ELR (cell line): ENCODE measurements at places on chromosomes 12 and 14.

- DNase-seq: peak; percentile 61
These were observed 4.6 kb upstream of the SEC23A start for GRCh38 chr14:39107591-39107996.

DNA sequence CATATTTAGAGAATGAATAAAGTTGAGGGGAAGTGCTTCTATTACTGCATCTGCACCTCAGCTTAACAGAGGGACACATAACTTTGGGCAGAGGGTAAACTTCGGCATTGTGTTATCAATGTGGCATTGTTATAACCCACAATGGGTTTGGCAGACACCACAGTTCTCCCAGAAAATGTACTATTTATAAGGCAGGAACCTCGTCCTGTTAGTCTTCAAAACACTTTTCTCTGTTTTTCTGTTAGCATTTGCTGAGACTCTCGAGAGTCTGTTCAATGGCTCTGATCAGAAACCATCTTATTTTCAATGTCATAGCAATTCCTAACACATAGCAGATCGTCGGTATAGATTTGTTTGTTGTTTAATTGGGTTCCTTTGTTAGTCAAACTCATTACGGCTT lies 13.9 kb downstream of the PPP1R36 start:
- no peak for DNase-seq

DNA sequence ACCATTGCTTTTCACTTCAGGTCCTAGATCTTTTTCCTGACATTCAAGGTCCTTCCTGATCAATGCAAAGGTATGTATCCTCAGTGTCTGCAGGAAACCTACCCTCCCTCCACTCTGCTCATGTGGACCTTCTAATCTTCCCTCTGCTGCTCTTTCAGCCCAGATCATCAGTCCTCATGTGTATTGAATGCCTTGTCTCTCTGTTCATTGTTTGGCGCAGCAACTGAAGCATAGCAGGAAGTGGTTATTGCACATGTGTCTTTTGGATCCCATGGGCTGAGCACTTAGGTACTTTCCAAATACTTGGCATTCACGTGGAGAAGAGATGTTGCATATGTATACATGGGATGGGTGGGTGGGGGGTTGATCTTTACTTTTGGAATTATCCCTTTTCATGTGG lies 4.3 kb upstream of the NIN start:
- DNase-seq: peak; percentile 54

DNA sequence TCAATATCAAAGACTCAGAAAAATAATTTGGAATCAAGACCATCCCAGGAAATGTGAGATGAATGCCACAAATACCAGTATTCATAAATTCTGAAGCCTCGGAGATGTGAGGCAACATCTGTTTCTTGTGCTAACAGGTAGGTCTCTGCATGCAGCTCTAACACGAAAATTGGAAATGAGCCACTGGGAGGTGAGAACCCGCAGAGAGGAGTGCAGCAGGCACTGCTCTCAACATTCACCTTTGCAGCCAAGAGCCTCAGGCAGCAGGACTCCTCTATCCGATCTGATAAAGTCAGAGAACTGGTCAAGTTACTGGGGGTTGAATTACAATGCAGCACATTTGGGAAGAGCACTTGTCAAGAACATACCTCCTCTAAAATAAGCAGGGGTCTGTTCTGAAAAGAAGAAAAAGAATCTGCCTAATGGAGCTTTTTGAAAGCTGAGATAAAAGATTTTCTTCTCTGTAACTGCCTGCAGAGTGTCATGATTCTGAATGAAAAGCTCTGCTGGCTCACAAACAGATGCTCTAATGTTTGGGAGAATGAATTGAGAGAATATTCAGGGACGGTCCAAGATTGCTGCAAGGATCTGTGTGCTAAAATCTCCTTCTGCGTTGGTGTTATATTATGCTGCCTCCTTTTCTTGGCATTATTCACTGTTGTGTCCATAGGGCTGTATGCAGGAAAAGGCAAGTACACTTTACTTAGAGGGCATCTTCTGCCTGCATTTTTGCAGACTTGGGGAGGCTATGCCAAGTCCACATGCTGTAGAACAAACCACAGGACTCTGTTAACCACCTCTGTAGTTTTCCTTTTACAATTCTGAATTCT lies 209.6 kb upstream of the KRR1 start:
- DNase-seq: no peak

DNA sequence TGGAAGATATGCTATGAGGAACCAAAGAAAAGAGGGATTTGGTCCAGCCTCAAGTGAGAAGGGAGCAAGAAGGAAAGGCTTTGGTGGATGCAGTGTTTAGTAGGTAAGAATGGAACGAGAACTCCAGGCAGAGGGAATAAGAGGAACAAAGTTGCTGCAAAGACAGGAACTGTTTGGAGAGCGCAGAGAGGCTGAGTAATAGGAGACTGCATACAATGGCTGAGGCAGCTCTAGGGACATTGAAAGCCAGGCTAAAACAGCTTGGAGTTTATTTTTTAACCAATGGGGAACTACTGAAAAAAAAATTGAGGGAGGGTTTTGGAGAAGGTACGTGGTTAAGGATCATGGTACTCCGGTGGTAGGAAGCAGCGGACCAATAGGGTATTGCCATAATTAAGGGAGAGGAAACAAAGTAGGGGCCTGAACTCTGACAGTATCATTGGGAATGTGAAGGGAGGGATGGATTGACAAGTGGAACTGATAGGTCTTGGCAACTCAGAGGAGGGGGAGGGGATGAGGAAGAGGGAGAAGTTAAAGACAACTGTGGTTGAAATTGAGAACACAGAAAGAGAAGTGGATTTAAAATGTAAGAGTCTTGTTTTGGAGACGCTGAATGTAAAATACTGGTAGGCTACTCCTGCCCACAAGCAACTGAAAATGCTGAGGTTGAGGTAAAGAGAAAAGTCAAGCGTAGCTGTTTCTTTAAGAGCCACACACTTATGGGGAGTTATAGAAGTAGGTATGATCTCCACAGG lies 4.8 kb downstream of the ASCL4 start:
- DNase-seq: no peak

GRCh38 chr14:77544571-77544970 lies 46.0 kb upstream of the ISM2 start:
- no peak for DNase-seq

- DNase-seq: no peak
These were observed 43.6 kb upstream of the PPP2R5C start for GRCh38 chr14:101717663-101718490.

GRCh38 chr14:35877276-35877675 lies 51.1 kb downstream of the BRMS1L start:
- no peak for DNase-seq

DNA sequence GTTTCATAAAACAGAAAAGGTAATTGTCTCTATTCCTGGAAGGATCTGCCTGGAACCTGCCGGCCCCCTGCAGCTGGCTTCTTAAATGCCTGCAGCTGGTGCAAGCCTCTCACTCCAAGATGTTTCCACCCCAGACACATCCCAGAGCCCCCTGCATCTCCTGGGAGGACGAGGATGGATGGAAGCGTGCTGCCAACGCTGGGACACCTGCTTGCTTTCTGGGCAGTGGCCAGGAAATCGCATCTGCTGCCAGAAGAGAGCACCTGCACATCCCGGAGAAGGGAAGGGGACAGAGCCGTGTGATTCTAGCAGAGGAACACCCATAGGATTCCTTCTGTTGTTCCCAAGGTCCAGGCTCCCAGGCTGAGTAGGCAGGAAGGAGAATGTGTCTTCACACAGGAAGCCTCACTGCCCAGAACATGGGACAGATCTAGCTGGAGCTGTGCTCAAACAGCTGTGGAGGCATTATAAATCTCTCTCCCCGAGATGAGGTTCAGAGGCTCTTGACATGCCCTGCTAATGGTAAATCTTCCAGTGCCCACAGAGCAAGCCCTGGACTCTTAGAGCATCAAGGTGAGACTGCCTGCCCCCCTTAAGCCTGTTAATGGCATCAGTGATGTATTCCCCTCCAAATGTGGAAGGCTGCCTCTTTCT lies 138.8 kb upstream of the MAP1LC3B2 start:
- DNase-seq: no peak

DNA sequence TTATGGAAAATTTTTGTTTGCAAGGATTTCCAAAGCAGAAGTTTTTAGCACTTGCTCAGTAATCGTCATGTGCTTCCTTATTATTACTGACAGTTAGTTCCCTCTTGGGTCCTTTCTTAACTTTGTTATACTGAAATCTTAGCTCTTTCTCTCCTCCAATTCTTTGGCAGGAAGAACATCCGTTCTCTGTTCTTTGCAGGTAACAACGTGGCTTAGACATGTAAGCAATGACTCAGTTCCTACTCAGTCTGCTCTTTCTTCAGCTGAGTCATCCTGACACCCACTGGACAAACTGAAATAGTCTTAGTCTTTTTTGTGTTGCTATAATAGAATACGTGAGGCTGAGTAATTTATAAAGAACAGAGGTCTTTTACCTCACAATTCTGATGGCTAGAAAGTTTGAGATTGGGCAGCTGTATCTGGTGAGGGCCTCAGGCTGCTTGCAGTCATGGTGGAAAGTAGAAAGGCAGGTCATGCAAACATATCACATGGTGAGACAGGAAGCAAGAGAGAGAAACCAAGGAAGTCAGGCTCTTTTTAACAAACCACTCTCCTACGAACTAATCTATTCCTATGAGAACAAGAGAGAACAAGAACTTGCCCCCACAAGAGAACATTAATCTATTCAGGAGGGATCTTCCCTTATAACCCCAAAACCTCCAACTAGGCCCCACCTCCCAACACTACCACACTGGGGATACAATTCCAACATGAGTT lies 49.2 kb downstream of the TESPA1 start:
- peak; percentile 93 for DNase-seq

DNA sequence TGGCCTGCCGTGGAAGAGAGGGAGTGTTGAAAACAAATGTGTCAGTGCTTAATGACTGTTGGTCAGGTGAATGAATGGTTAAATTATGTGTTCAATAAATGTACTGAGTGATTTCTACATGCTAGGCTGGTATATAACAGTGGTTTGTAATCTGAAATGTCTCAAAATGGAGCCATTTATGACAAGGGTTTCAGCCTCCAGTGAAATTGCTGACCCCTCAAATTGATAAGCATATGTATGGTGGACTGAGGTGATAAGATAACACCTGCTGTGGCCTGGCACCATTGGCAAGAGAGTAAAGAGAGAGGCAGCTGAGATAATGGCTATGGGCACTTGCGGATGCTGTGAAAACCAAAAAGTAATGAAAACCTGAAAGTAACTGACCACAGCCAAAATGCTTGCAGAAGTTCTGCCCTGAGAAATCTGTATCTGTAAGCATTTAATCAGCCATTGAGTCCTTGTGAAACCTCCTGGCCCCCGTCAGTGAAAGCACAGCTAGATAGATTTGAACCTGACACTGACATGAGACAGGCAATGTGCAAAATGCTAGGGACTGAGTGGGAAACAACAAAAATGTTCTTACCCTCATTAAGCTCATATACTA lies 1.4 kb upstream of the BCAT1 start:
- DNase-seq: no peak

DNA sequence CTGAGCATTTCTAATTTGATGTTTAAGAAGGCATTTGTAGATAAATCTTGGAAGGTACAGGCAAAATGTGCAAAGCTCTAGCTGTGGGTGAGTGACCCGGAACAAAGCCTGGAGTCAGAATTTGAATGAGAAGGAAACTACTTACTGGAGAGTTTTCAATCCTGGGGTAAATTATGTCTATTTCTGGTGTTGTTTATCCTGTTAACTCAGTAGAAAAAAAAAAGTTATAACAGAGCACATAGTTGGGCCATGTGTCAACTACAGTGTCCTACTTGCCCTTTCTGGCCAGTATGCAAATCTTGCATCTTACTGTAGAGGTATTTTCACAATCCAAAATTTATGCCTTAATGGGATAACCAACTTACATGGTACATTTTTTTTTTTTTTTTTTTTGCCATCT lies 182.3 kb downstream of the SYNE2 start:
- DNase-seq: peak; percentile 43

- peak; percentile 74 for DNase-seq
These were observed 27.7 kb downstream of the CLMN start for GRCh38 chr14:95291859-95292542.

DNA sequence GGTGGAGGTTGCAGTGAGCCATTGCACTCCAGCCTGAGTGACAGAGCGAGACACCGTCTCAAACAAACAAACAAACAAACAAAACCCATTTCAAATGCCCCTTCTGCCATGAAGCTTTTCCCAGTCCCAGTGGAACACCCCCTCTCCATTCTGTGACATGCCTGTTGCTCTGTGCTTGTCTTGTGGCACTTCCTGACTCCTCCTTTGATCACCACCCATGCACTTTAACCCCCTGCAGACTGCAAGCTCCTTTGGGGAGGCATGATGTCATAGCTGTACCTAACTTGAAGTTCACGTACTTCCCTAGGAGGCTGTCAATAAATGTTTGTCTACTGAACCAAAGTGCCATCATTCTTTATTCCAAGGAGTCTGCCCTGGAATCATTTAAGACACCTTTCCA lies 64.7 kb downstream of the TMCC3 start:
- DNase-seq: no peak

GRCh38 chr12:119728444-119728745 lies 60.5 kb downstream of the PRKAB1 start:
- DNase-seq: no peak

DNA sequence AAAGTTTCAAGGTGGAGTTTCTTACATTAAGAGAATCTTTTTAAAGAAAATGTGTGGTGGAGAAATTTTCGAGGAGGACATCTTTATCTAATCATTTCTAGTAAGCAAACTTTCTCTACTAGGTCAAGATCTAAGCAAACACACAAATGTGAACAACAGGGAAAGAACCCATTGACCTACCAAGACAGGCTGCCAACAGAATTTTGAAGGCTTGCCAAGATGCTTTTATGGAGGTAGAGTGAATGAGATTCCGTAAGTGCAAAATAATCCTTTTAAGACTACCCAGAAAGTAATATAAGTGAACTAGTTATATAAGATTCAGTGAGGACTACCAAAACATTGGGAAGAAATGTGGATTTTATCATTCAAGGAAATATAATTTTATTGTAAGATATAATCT lies 357.1 kb upstream of the PDE3A start:
- DNase-seq: no peak

DNA sequence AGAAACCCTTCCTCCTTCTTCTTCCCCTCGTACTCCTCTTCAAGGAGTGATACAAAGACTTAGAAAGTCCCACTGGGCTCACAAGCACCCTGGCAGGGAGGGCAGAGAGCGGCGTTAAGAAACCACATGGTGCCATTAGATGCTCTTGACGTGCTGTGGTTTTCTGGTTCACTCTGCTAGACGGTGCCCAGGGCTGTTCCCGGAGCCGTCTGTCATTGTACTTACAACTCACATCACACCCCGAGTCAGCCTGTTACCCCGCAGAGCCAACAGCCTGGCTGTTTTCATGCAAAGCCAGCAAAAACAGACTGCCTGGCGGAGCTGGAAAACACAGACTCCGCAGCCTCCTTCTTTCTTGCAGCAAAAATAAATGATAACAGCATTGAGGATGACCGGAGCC lies 232.6 kb upstream of the TBX3 start:
- DNase-seq: peak; percentile 63

GRCh38 chr12:122871851-122872780 lies 23.8 kb downstream of the VPS37B start:
- peak; percentile 85 for DNase-seq
